LoVo (cell line): ENCODE measurements at places on chromosomes 6 and 20.

DNA sequence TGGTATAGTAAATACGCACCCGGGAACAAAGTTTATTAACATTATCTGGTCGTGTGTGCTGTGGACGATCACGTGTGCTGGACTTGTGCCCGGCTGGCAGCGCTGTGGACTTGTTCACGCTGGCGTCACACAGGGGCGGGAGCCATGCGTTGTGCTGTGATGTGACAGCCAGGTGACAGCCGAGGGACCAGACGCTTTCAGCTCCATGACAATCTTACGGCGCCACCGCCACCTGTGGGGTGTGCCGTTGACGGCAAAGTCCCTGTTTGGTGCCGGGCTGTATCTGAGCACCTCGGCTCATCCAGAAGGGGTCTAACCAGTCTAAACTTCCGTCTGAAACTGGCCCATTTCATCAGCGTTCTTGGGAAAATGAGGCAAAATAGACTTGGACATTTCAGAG, 25.2 kb downstream of the DLL1 start:
- no peak for DNase-seq

DNA sequence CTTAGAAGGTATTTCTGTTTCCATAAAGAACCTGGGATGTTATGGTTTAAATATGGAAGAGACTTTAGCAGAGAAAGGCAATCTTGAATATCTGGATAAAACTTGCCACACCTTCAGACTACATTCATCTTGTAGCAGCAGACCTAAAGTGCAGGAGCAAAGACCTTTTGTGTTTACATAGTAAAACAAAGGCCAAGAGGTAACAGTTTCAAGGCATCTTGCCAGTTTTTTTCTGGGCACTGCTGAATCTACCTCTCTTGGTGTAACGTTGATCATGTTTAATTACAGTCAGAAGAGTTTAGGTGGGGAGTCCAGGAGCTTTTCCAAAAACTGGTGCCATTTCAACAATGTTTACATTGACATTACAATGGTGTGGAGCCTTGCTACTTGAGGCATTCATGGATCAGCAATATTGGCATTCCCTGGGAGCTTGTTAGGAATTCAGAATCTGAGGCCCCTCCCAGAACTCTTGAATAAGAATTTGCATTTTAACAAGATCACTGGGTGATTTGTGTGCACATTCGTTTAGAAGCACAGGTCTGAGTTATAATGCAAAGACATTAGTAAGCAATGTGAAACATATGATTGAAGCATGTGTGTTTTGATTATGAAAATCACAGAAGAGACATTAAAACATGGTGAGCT, 94.5 kb downstream of the F13A1 start:
- no peak for DNase-seq

DNA sequence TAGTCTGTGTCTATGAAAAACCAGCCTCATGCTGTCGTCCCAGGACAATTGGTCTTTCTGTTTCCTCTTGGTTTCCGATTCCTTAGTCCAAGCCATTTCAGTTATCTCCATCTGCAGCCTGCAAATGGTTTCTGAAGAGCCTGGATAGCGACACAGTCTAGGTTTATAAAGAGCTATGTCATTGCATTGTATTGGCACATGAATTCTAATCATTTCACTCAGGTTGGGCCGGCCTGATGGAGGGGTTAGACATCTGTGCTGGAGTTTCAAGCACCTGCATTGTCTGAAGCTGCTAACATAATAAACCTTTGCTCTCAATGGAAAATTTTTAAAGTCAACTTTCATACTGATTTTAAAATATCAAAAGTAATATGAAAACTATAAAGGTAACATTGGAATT, 232.6 kb upstream of the MAP3K7 start:
- no peak for DNase-seq

GRCh38 chr6:35603326-35604202, 85.2 kb downstream of the FKBP5 start:
- DNase-seq = no peak

DNA sequence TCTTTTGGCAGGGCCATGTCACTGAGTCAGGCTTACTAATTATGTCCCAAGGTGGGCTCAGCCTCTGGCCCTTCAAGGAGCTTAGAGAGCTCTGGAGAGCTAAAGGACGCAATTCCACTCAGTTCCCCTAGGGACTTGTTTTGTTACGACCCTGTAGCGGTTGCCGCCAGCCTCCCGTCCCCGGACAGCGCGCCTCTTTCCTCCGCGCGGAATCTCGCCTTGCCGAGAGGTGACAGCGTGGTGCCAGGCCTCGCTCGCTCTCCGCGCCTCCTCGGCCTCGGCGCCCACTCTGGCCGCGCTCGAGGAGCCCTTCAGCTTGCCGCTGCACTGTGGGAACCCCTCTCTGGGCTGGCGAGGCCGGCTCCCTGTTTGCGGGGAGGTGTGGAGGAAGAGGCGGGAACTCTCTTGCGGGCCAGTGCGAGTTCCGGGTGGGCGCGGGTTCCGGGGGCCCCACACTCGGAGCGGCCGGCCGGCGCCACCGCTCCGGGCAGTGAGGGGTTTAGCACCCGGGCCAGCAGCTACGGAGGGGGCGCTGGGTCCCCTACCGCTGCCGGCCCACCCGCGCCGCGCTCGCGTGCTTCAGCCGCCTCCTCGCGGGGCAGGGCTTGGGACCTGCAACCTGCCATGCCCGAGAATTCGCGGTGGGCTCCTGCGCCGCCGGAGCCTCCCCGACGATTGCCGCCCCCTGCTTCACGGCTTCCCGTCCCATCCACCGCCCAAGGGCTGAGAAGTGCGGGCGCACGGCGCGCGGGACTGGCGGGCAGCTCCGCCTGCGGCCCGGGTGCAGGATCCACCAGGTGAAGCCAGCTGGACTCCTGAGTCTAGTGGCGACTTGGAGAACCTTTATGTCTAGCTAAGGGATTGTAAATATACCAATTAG, 9.9 kb upstream of the ZNF311 start:
- no peak for DNase-seq

DNA sequence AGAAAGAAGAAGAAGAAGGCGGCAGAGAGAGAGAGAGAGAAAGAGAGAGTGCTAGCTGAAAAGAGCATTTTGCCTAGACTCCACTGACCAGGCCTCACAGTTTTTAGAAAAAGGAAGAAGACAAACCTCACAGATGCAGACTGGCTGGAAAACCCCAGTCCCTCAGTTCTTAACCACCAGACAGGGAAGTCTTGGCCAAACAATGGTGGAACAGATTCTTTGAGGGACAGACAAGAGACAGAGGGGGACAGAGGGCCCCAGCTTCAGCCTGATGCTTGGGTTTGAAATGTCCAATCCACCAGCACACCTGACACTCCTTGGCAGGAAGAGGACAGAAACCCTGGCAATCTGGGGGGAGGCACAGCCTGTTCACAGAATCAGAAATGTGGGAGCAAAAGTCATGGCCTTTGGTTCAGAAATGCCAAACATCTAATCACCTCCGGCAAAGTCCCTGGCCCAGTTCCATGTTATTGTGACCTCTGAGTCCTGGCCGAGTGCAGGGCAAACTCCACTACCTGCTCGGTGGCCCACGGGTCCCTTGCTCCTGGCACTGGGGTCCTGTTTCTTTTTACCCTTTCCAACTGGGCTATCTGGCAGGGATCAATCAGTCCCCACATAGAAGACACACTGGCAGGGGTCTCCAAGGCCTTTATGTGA, 235.2 kb downstream of the LY86 start:
- no peak for DNase-seq

DNA sequence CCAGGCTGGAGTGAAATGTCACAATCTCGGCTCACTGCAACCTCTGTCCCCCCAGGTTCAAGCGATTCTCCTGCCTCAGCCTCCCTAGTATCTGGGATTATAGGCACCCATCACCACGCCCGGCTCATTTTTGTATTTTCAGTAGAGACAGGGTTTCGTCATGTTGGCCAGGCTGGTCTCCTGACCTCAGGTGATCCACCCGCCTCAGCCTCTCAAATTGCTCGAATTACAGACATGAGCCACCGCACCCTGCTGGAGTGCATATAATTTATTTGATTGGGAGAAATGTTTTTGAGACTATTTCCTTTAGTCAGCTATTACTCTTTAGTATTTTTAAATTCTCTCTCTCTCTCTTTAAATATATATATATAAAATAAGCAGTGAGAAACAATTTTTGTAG, 29.8 kb downstream of the FAM83B start:
- DNase-seq = no peak

DNA sequence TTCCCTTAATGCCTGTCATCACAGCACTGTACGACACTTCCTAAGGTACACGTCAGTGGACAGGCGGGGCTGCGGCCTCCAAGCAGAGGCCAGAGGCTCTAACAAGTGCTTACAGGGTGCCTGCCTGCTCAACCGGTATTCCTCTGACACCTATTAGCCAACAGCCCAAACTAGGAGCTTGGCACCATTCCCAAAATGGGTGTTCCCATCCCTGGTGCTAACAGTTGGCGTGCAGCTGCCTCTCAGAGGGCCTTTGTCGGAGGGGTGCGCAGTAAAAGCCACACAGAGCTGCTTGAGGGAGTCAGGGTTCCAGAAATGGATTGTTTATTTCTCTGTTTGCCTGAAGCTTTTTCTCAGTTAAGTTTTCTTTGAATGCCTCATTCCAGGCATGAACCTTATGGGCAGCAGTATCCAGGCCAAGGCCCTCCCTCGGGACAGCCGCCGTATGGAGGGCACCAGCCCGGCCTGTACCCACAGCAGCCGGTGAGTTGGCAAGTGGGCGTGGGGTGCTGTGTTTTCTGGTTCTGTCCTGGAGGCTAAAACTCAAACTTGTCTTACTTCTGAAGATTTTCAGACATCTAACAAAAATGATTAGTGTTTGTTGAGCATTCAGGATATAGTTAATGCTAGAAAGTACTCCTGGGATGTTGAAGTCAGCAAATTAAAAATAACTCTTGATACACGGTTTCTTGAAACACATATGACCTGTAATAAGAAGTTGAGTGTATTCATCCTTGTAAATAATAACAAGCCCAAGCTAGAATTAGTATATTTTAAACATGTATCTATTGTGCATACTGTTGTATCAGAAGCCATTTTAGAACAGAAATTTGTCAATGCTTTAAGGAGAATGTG, 124.7 kb downstream of the TMEM242 start:
- no peak for DNase-seq

DNA sequence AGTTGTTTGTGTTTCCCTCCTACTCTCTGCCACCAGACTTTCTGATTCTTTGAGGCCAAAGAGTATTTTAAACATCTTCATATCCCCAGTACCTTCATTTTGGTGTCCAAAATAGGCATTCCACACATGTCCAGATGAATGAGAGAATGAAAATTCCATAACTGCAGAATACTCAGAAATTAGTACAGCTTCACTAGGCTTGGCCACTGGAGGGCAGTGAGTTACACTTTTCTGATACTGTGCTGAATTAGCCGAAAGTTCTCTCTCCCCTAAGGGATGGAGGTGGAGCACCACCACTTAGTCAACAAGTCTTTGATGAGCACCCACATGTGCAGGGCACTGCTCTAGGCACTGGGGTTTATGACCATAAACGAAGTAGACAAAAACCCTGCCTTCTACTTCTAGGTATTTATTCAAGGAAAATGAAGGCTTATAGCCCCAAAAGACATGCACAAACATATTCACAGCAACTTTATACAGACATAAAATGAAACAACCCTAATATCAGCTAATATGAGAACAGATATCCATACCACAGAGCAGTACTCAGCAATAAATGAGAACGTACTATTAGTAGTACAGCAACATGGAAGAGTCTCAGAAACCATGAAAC, 46.1 kb upstream of the TMEM217 start:
- DNase-seq = no peak

GRCh38 chr20:2657674-2658073, 5.2 kb downstream of the NOP56 start:
- no peak for DNase-seq

- no peak for DNase-seq
Measured at GRCh38 chr6:100472674-100473073, 8.0 kb upstream of the SIM1 start.

GRCh38 chr6:4369616-4370015, 234.2 kb upstream of the ECI2 start:
- DNase-seq = no peak

DNA sequence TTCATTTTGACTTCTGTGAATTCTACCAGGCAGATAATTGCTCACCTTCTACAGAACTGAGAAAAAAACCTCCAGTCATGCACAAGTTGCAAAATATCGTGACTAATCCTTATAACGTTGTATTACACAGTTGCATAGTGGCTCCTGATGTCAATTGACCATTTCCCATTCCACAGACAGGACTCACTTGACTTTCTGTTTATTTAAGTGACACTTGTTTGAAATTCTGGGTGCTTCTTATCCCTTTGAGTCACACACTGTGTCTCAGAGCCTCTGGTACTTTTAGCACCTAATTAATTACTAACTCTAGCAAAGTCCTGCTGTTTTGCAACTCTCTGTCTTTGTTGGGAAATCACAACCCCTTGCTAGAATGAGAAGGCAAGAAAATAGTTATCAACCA, 16.2 kb upstream of the RSPO3 start:
- no peak for DNase-seq

DNA sequence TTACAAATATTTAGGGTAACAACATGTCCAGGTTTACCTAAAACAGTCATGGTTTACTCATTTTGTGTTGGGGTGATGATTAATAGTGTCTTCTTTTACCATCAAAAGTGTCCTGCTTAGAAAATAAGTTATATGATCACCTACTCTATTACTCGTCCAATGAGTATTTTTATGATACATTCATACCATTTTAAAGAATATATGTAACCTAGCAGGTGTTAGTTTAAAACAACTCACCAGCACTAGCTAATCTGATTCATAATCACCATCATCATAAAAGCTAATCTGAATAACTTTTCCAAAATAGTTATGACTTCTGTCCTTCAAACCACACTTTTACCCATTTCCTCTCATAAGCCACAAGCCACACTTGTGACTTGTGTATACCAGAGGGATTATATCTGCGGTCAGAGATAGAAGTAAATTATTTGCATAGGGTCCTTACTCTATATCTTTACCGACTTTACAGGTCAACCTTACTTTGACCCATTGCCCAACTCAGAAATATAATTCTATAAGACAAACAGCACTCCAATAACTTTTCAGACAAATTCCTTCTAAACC, 33.3 kb upstream of the NRN1 start:
- DNase-seq = no peak

- no peak for DNase-seq
Measured at GRCh38 chr6:44898296-44898930, 429.7 kb upstream of the RUNX2 start.

- no peak for DNase-seq
Measured at GRCh38 chr6:105821027-105821426, 265.1 kb upstream of the PRDM1 start.

- no peak for DNase-seq
Measured at GRCh38 chr20:17543531-17544131, 12.5 kb upstream of the BFSP1 start.

DNA sequence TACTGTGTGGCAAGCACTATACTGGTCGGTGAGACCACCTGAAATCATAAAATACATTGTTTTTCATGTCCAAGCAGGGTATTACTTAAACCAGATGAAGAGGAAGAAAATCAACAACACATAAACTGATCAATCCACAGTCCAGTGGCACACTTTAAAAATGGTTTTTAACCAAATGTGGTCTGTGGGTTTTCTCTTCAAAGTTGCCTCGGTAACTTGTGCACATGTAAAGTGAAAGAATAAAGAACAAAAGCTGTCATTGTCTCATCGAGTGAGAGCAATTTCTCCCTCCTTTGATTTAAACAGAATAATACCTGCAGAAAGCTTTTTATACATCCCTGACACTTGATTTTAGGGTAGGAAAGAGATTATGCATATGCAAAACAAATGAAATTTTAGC, 3.7 kb downstream of the FLRT3 start:
- DNase-seq = no peak

GRCh38 chr6:81978230-81978629, 225.7 kb upstream of the TENT5A start:
- no peak for DNase-seq
